Type B pancreatic cell (in vitro differentiated cells): ENCODE measurements at places on chromosomes 6 and 20. TPM values are rescaled to one million over a fixed set of nuclear protein-coding genes. Genes with fewer than 3 reads are reported as not detected.

Gene TTLL9
- 0.17 and 3.4 TPM in 2 replicates for total RNA-seq

Gene PHACTR3
- 0.55 and 2.1 TPM in 2 replicates for total RNA-seq

Gene PAQR8
- total RNA-seq, result 17.6 and 21.2 TPM in 2 replicates

Gene SLC17A1
- 0.85 and 1.2 TPM in 2 replicates for total RNA-seq

Gene NOX3
- total RNA-seq, result not detected in 2 replicates

Gene CBLN4
- total RNA-seq, result not detected in 2 replicates

Gene TLDC2
- total RNA-seq, result 0.75 and 0.93 TPM in 2 replicates

Gene DEFB113
- total RNA-seq, result not detected in 2 replicates

Gene MAPK14
- 40.1 and 52.1 TPM in 2 replicates for total RNA-seq

Gene CAP2
- 6.1 and 9.3 TPM in 2 replicates for total RNA-seq

Gene HSPA1L
- 1.8 and 1.9 TPM in 2 replicates for total RNA-seq

Gene PSMB1
- total RNA-seq, result 150 and 158 TPM in 2 replicates

Gene OR2H1
- total RNA-seq, result not detected in 2 replicates

Gene CDH26
- 3.6 and 6.9 TPM in 2 replicates for total RNA-seq

DNA sequence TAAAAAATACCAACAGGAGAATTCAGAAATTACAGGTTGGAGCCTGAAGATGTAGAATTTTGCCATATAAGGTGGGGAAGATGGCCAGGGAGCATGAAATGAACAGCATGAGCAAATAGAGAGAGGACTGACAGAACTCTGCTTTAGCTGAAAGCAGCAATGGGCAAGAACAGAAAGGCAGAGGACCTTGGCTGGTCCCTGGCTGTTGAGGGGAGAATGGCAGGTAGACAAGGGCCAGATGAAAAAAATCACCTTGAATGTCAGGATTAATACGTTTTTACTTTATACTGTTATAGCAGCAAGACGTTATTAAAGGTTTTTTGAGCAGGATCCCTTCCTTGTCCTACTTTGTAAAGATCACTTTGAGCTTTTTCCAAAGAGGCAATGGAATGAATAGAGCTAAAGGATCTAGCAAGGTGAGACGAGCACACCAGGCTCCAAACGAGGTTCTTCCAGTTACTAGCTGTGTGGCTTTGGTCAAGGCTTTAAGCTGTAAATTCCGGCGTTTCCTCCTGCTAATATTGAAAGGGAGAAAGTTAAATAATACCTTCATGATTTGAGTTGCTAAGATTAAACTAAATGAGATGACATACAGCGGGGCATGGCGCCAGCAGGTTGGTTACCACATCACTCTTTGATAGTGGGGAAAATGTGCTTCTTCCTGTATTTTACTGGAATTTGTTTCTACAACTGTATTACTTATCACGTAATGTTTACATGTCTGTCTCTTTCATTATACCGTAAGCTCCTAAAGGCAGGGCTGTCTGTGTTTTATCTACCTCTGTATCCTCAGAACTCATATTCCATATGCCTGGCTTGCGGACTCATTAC is 776 bp downstream of the PPIL1 start:
- no peak for DNase-seq
- no peaks in the 10 kb centered on the region for H3K27me3 ChIP-seq
- peak overlapping the region; percentile 97 for H3K27ac ChIP-seq

DNA sequence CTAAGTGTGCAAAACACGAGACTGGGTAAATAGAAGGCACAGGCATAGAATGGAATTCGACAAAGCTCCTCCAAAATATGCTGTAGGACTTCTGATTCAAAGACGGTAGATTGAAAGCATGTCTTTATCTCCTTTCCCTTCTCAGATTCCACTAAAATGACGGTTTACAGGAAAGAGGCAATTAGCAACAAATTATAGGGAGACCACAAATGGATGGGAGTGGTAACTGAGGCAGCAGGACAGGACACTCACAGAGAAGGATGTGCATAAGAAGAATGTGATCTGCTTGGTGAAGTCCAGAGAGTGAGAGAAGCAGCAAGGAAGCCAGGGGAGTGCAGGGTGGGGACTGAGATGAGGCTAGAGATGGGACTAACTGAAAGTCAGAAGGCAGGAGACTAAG is 113.4 kb upstream of the MRPS10 start:
- DNase-seq, result no peak
- H3K27me3 ChIP-seq, result no peaks in the 10 kb centered on the region
- H3K36me3 ChIP-seq, result peaks cover 4% of the 10 kb centered on the region
- H3K27ac ChIP-seq, result no peak overlapping the region
- no peak overlapping the region for H3K4me3 ChIP-seq

DNA sequence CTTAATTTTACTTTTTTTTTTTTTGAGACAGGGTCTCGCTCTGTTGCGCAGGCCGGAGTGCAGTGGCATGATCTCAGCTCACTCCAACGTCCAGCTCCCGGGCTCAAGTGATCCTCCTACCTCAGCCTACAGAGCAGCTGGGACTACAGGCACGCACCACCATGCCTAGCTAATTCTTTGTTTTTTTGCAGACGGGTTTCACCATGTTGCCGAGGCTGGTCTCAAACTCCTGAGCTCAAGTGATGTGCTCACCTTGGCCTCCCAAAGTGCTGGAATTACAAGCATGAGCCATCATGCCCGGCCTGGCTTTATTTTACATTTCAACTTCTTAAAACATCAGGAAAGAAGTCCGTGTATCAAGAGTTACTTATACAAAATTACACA is 5.7 kb downstream of the OSER1 start:
- peaks cover 33% of the 10 kb centered on the region for H3K36me3 ChIP-seq
- peak overlapping the region; percentile 18 for H3K4me3 ChIP-seq
- peaks cover 39% of the 10 kb centered on the region for H3K4me1 ChIP-seq
- peak overlapping the region; percentile 95 for H3K27ac ChIP-seq
- no peak for DNase-seq

- H3K27ac ChIP-seq, result no peak overlapping the region
- peaks cover 4% of the 10 kb centered on the region for H3K36me3 ChIP-seq
- H3K4me3 ChIP-seq, result no peak overlapping the region
- no peaks in the 10 kb centered on the region for H3K27me3 ChIP-seq
- no peak for DNase-seq
These were observed 44.6 kb downstream of the SLC24A3 start for GRCh38 chr20:19256906-19257595.

- DNase-seq, result no peak
- H3K4me1 ChIP-seq, result peaks cover 68% of the 10 kb centered on the region
- peak overlapping the region; percentile 53 for H3K4me3 ChIP-seq
- H3K27me3 ChIP-seq, result no peaks in the 10 kb centered on the region
These were observed 19.3 kb downstream of the JARID2 start for GRCh38 chr6:15264902-15265761.

- H3K27me3 ChIP-seq, result peaks cover 75% of the 10 kb centered on the region
- H3K4me3 ChIP-seq, result no peak overlapping the region
- no peak for DNase-seq
- no peaks in the 10 kb centered on the region for H3K36me3 ChIP-seq
- H3K27ac ChIP-seq, result no peak overlapping the region
These were observed 64.3 kb downstream of the CDH22 start for GRCh38 chr20:46243707-46244628.

GRCh38 chr20:50296450-50297375 is 106.1 kb downstream of the CEBPB start:
- H3K36me3 ChIP-seq, result no peaks in the 10 kb centered on the region
- no peak overlapping the region for H3K27ac ChIP-seq
- no peaks in the 10 kb centered on the region for H3K27me3 ChIP-seq
- H3K4me1 ChIP-seq, result peaks cover 11% of the 10 kb centered on the region

DNA sequence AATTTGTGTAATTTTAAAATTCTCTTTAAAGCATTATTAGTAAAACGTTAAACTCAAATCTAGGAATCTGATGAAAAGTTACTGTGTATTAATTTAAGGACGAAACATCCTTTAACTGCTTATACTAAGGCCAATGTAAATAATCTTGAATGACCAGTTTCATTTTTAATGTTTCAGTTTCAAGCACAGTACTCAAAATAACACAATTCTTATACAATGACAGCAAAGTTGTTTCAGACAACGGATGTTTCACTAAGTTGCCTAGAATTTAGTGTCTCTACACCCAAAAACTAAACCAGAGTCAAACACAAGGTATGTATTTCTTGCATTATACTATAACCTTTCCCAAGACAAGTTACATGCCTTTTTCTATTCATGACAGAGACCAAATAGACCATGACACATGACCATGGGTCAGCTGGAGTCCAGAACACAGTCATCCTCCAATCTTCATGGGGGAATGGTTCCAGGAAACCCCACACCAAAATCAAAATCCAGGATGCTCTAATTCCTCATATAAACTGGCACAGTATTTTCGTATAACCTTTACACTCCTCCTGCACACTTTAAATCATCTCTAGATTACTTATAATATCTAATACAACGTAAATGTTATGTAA is 7.7 kb downstream of the PHIP start:
- DNase-seq, result no peak
- peaks cover 32% of the 10 kb centered on the region for H3K4me1 ChIP-seq
- no peak overlapping the region for H3K27ac ChIP-seq
- no peaks in the 10 kb centered on the region for H3K27me3 ChIP-seq
- H3K36me3 ChIP-seq, result peaks cover 17% of the 10 kb centered on the region

GRCh38 chr6:99369533-99369932 is 20.1 kb upstream of the FAXC start:
- no peaks in the 10 kb centered on the region for H3K27me3 ChIP-seq
- no peak overlapping the region for H3K27ac ChIP-seq
- no peak for DNase-seq
- no peaks in the 10 kb centered on the region for H3K36me3 ChIP-seq
- no peak overlapping the region for H3K4me3 ChIP-seq

- no peak overlapping the region for H3K4me3 ChIP-seq
- H3K4me1 ChIP-seq, result peaks cover 15% of the 10 kb centered on the region
- H3K27me3 ChIP-seq, result peaks cover 90% of the 10 kb centered on the region
- no peak for DNase-seq
- no peak overlapping the region for H3K27ac ChIP-seq
These were observed 1.4 kb upstream of the SCRT2 start for GRCh38 chr20:676967-677366.

GRCh38 chr20:23135449-23136420 is 49.6 kb upstream of the CD93 start:
- H3K36me3 ChIP-seq, result no peaks in the 10 kb centered on the region
- peaks cover 6% of the 10 kb centered on the region for H3K4me1 ChIP-seq
- H3K27me3 ChIP-seq, result no peaks in the 10 kb centered on the region
- no peak overlapping the region for H3K4me3 ChIP-seq
- no peak overlapping the region for H3K27ac ChIP-seq

GRCh38 chr6:108960601-108961000 is 112.4 kb downstream of the ARMC2 start:
- no peak overlapping the region for H3K27ac ChIP-seq
- DNase-seq, result no peak
- no peak overlapping the region for H3K4me3 ChIP-seq
- H3K36me3 ChIP-seq, result peaks cover 3% of the 10 kb centered on the region
- H3K4me1 ChIP-seq, result peaks cover 10% of the 10 kb centered on the region
- H3K27me3 ChIP-seq, result no peaks in the 10 kb centered on the region

DNA sequence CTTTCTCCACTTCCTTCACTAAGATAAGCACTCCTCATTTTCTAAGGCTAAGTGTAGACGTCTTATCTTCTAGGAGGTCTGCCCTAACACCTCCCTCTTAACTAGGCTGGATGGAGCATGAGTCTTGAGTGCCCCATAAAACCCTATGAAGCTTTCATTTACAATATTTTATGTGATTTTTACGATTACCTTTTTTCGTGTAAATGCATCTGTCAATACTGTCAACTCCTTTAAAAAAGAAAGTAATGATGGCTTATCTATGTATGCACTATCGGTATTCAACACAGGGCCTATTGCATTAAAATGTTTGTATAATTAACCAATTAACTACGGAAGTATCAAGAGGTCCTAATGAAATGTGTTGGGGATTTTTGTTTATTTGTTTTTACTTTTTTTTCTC is 156.0 kb upstream of the FAM83B start:
- no peak for DNase-seq
- H3K36me3 ChIP-seq, result no peaks in the 10 kb centered on the region
- no peaks in the 10 kb centered on the region for H3K27me3 ChIP-seq
- H3K4me3 ChIP-seq, result no peak overlapping the region
- H3K4me1 ChIP-seq, result peaks cover 5% of the 10 kb centered on the region
- no peak overlapping the region for H3K27ac ChIP-seq

GRCh38 chr6:13425943-13426931 is 61.2 kb downstream of the GFOD1 start:
- H3K4me3 ChIP-seq, result no peak overlapping the region
- no peak for DNase-seq
- H3K27ac ChIP-seq, result no peak overlapping the region

DNA sequence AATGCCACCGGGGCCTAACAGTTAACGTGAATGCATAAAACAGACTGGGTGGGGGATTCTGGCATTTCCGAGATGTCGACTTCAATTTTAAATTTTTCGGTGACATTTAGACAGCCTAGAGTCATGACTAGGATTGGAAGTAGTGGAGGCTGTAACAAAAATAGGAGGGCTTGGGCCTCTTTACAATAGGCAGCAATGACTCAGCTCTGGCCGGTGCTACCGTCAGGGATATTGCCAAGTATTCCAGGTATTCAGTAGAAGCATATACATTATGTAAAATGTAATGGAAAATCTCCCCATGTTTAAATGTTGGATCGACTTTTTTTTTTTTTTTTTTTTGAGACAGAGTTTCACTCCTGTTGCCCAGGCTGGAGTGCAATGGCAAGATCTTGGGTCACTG is 136.2 kb upstream of the STMND1 start:
- H3K27me3 ChIP-seq, result peaks cover 19% of the 10 kb centered on the region
- no peak overlapping the region for H3K27ac ChIP-seq
- peaks cover 3% of the 10 kb centered on the region for H3K36me3 ChIP-seq
- peaks cover 17% of the 10 kb centered on the region for H3K4me1 ChIP-seq
- H3K4me3 ChIP-seq, result no peak overlapping the region

GRCh38 chr6:123009059-123009458 is 13.0 kb downstream of the CLVS2 start:
- H3K27me3 ChIP-seq, result peaks cover 3% of the 10 kb centered on the region
- DNase-seq, result no peak
- no peaks in the 10 kb centered on the region for H3K4me1 ChIP-seq
- H3K27ac ChIP-seq, result no peak overlapping the region
- no peaks in the 10 kb centered on the region for H3K36me3 ChIP-seq
- no peak overlapping the region for H3K4me3 ChIP-seq

GRCh38 chr6:118401325-118401975 is 146.6 kb upstream of the PLN start:
- no peak overlapping the region for H3K27ac ChIP-seq
- no peaks in the 10 kb centered on the region for H3K27me3 ChIP-seq
- H3K4me1 ChIP-seq, result no peaks in the 10 kb centered on the region
- no peak for DNase-seq

- no peaks in the 10 kb centered on the region for H3K36me3 ChIP-seq
- no peaks in the 10 kb centered on the region for H3K27me3 ChIP-seq
- H3K4me1 ChIP-seq, result peaks cover 39% of the 10 kb centered on the region
- H3K27ac ChIP-seq, result peak overlapping the region; percentile 44
- H3K4me3 ChIP-seq, result peak overlapping the region; percentile 58
These were observed 603.2 kb downstream of the RNF144B start for GRCh38 chr6:18990059-18990978.

GRCh38 chr6:143271024-143271423 is 179.5 kb downstream of the ADAT2 start:
- H3K36me3 ChIP-seq, result no peaks in the 10 kb centered on the region
- no peaks in the 10 kb centered on the region for H3K27me3 ChIP-seq
- H3K27ac ChIP-seq, result no peak overlapping the region
- no peaks in the 10 kb centered on the region for H3K4me1 ChIP-seq
- no peak overlapping the region for H3K4me3 ChIP-seq
- DNase-seq, result no peak
